ENCODE measurements at places on chromosomes 16 and 17. TPM values are rescaled to one million over a fixed set of nuclear protein-coding genes. Genes with fewer than 3 reads are reported as not detected.

Gene DPEP2
- polyA plus RNA-seq = not detected

Gene RTN4RL1
- 2.0 TPM for polyA plus RNA-seq

Gene KRTAP4-9
- not detected for polyA plus RNA-seq

Gene VAT1
- 5.5 TPM for polyA plus RNA-seq

Gene RHBDL1
- polyA plus RNA-seq = 0.89 TPM
